ENCODE measurements at places on chromosomes 5 and 9. TPM values are rescaled to one million over a fixed set of nuclear protein-coding genes. Genes with fewer than 3 reads are reported as not detected.

Gene CAMK4
- 0.48 TPM for total RNA-seq

DNA sequence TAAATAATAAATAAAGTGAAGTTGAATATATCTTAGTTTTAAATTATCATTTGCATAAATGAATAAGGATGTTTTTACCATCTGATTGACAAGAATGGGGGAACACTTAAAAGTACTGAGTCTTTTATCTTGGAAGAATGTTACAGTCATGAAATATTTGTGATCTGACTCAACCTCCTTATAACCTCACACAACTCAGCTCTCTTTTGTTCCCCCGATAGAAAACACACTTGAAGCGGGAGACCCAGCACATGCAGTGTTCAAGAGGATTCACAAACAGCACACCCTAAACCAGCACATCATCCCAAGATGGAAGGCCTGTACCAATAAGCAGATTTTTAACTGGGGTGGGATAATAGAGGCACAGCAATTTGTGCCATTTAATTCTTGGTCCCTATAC, 15.5 kb downstream of the BAAT start:
- DNase-seq = no peak

DNA sequence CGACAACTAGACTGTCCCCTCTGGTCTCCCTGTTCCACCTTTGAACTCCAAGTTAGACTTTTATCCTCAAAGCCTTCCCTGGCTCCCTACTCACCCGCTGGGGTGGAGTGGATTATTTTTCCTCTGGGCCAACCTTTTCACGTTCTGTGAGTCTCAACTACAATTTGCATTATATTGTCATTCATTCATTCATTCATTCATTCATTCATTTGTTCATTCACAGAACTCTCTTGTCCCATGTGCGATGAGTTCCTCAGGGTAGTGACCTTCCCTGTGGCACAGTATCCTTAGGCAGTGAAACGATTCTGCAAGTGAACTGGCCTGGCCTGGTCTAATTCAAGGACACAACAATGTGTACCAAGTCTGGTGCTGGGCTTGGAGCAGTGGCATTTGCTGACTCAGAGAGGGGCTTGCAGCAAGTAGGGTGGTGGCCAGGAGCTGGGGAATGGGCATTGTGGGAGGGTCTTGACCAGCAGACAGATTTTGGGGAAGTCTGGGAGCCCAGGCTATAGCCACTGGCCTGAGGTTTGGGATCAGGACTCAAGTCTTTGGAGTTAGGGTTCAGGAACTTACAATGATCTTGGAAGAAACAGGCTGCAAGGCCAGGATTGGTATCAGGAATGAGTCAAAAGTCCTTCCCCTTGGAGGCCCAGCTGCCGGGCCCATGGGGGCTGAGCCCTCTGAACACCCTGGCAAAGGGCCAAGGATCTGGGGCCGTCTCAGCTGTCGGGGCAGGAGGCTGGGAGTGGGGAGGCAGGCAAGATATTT, 37.2 kb upstream of the COL15A1 start:
- no peak for DNase-seq

Gene F2RL1
- total RNA-seq = 3.7 TPM

GRCh38 chr5:57324181-57324580, 150.3 kb downstream of the GPBP1 start:
- DNase-seq = no peak

Gene SAXO1
- 0.05 TPM for total RNA-seq

Gene PCDHB16
- total RNA-seq = 2.2 TPM

- no peak for DNase-seq
These were observed 26.8 kb upstream of the MVB12B start for GRCh38 chr9:126299706-126300276.

DNA sequence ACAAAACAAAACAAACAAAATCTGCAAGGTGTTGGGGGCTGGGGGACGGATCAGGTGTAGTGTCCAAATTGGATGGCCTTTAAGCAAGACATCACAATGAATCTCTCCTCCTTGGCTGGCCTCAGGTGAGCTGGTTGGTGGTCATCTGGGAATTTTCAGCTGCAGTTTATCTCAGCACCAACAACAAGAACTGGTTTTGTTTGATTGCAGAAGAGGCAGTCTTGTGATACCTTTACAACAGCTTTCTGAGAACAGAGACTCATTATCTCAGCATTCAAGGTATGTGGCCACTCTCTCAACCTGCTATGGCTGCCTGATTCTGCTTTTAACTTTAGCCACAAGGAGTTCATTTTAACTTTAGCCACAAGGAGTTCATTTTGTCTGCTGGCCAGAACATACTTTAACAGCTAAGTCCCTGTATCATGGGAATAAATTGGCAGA, 1543.4 kb downstream of the EFNA5 start:
- no peak for DNase-seq

GRCh38 chr5:43195670-43196265, 3.7 kb downstream of the NIM1K start:
- no peak for DNase-seq

Gene EFNA5
- 40.9 TPM for total RNA-seq

Gene PCDHGA2
- 17.3 TPM for total RNA-seq

Gene CARTPT
- total RNA-seq = not detected

DNA sequence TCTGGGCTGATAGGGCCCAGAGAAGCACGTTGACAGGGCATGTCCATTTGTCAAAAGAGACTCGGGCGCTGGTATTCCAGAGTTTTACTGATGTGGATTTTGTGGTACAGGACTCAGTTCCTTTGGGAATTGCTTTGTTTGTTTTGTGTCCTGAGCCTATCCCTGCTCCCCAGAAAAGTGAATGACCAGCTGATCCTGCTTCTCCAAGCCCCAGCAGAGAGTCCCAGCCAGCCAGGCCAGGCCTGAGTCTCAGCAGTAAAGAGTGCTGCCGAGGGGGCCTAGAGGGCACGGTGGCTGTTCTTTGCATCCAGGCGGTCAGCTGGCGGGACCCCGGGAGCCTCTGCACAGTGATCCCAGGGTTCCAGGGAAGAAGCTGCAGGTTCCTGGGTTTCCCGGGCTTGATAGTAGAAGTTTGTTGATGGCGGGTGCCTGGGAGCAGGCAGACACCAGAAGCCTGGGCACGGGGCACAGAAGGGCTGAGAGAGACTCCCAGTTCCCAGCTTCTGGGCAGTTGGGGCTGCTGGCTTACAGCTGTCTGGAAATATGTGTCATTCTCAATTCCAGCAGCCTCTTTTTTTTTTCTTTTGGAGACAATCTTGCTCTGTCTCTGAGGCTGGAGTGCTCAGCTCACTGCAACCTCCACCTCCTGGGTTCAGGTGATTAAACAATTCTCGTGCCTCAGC, 8.7 kb downstream of the PRDM12 start:
- DNase-seq = no peak

GRCh38 chr9:14500705-14501104, 186.8 kb upstream of the NFIB start:
- DNase-seq = no peak

DNA sequence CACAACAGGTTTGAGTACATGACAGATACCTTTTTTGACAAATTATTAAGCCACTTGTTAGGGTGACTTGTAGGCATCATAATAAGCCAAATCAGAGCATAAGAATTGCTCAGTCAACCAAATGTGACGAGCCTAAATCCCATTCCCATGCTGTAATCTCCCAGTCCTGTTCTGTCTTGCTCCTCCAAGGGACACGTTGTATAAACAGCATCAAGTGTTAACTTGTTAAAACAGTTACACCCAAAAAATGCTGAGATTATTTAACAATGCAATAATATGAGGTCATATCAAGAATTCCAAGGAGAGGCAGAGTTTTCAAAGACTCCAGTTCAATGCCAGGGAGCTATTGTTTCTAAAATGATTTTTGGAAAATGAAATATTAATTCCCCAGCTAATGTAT, 76.2 kb downstream of the SH3TC2 start:
- DNase-seq = no peak

GRCh38 chr5:169716287-169716686, 79.2 kb downstream of the DOCK2 start:
- DNase-seq = no peak

GRCh38 chr5:91957666-91958065, 574.5 kb upstream of the ARRDC3 start:
- no peak for DNase-seq

DNA sequence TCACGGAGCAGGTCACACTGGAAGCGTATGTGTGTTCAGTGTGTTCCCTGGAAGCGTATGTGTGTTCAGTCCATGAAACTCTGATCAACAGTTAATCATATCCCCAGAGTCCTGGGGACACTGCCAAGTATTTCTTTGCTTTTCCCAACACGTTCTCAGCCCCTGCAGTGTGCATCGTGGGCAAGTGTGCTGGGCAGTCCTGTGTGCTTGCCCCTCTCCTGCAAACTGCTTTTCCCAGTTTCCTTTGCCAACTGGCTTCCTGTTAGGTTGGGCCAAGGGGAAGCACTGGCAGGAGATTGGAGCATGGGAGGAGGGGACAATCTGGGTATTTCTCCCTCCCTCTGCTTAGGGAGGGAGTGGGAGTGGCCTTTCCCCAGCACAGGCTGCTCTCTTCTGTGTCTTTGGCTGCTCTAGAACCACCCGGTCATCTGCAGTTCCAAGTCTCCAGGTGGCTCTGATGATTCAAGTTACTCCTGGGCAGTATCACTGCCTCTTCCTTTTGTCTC, 36.8 kb upstream of the NEK6 start:
- DNase-seq = peak; percentile 81

- DNase-seq = no peak
These were observed 134.8 kb downstream of the GABRG2 start for GRCh38 chr5:162202285-162202880.

- no peak for DNase-seq
These were observed 411.2 kb upstream of the IRX4 start for GRCh38 chr5:2293906-2294305.

- no peak for DNase-seq
These were observed 131.2 kb upstream of the IQGAP2 start for GRCh38 chr5:76271836-76272235.

DNA sequence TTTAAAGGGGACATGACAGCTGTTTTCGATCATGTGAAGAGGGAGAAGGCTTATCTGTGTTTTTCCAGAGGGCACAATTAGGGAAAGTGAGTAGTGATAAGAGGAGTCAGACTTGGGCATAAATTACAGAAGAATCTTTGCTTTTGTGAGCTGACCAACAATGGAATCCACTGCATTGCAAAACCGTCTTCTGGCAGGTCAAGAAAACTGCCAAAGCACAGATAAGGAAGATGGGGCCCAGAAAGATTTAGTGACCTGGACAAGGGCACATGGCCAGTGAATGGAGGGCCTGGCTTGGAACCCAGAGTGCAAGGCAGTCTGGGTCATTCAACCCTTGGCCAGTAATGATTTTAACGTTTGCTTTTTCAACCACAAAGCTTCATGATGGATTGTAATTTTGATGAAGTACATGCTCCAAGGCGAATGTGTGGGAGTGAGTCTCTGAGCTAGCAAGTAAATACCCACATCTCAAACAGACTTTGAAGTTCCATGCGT, 153.2 kb upstream of the MAST4 start:
- no peak for DNase-seq

- DNase-seq = no peak
These were observed 266.7 kb downstream of the PJA2 start for GRCh38 chr5:109143031-109143430.

DNA sequence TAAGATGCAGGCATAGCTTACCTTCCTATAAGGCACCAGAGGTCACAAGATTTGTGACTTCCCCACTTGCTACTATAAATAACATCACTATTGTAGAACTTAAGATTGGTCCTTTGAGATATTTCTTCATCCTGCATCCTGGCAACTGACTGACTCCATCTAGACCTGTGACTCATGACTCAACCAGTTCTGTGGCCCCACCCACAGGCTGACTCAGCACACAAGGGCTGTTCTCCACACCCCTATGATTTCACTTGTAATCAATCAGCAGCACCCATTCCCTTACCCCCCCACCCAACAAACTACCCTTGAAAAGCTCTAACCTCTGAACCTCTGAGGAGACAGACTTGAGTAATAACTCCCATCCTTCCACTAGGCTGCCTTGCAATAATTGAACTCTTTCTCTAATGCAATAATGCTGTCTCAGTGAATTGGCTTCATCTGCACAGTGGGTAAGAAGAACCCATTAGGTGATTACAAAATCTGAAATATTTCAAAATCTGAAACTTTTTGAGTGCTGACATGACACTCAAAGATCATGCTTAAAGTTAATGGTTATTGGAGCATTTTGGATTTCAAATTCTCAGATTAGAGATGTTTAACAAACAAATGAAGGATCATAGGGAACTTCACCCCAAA, 296.7 kb downstream of the ARL15 start:
- no peak for DNase-seq

Gene TAF11L11
- total RNA-seq = not detected

DNA sequence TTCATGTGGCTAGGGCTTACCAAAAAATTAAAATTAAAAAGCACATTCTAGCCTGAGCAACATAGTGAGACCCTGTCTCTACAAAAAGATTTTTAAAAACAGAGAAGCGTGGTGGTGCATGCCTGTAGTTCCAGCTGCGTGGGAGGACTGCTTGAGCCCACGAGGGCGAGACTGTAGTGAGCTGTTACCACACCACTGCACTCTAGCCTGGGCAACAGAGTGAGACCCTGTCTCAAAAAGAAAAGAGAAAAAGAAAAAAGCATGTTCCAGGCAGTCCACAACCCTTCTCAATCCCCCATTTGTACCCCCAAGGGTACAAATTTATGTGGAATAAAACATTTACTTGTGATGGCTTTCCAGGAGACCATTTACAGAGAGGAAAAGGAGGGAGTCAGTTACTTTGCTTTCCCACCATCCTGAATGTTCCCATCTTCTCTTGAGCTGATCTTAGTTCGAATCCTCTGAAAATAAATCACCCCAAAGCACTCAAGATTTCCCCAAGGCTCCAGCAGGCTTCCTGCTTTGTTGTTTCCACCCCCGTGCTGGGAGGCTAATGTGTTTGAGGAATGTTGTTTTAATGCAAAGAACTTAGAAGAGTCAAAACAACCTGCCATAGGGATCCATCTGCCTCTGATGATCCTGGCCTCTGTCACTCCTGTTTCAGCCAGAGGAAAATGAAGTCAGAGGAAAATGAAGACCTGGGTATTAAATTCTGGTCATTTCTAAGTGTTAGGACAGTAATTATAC, 384.7 kb downstream of the BNC2 start:
- DNase-seq = no peak

- peak; percentile 86 for DNase-seq
These were observed 111.8 kb downstream of the CARTPT start for GRCh38 chr5:71830681-71831539.

- DNase-seq = no peak
These were observed 73.2 kb downstream of the PGM5 start for GRCh38 chr9:68429631-68430030.

Gene ANXA2R
- 1.2 TPM for total RNA-seq

Gene GKAP1
- 17.2 TPM for total RNA-seq

Gene PCDHB11
- 1.9 TPM for total RNA-seq

Gene OR1L6
- not detected for total RNA-seq

Gene NEURL1B
- 19.7 TPM for total RNA-seq

GRCh38 chr9:79057576-79057975, 514.2 kb upstream of the TLE4 start:
- DNase-seq = no peak

- no peak for DNase-seq
These were observed 496 bp downstream of the MAPK9 start for GRCh38 chr5:180291234-180291940.

DNA sequence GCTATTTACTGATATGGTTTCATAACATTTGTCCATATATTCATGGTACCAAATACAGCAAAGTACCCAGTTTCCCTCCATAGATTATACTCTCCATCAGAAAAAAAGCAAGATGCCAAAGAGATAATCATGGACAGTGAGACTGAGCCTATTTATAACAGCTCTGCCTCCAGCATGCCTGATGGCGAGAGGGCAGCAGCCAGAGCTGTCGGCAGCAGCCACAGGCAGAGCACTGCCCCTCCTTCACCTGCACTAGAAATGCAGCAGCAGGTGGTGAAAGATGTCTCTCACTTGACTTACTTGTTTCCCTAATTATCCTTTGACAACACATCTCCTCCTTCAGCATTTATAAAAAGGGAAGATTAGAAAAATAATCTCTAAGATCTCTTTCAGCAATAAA, 32.4 kb downstream of the CTNNAL1 start:
- DNase-seq = no peak

GRCh38 chr9:15349892-15350761, 43.1 kb upstream of the TTC39B start:
- no peak for DNase-seq

Data from cardiac septum (tissue), 1 donor.